Ascending aorta (tissue), 2 donors: ENCODE measurements at places on chromosomes 2 and 18.

GRCh38 chr18:59672235-59672711 lies 24.9 kb downstream of the CCBE1 start:
- DNase-seq: no peak

GRCh38 chr18:48333563-48333962 lies 75.6 kb downstream of the ZBTB7C start:
- no peak for DNase-seq

DNA sequence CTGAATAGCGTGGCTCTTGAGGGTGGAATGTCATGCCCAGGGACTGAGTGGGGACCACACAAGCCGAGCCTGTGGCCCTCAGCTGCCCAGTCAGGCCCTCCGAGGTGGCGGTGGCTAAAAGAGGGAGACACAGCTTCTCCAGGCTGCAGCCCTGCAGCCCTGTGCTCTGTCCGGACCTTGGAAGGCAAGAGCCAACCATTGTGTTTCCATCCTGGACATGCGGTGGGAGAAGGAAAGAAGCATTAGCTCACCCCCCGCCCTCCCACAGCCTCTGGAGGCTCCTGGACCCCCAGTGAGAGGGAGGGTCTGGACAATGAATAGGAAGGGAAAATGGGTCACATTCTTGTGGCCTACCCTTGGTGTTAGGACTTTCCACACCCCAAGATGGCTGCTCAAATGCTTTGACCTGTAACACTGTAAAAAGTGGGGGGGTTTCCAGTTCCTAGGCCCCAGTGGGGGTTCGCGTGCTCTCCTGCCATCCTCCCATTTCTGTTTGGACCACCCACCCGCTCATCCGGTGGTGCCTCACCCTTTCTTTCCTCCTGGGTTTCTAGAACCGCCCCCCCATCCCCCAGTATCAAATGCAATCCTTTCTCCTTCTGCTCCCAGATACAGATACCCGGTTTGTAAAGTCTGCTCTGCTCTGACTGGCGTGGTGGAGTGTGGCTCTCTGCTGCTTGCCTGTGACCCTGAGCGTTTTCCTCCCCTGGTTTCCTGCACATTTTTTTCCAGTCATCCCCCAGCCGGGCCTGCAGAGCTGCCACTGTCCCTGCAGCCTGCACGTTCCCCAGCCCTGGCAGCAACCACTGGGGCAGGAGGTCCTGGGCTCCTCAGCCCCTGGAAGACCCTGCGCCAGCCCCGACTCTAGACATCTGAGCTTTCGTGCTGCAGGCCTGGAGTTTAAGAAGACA lies 36.3 kb upstream of the SMAD7 start:
- no peak for DNase-seq

DNA sequence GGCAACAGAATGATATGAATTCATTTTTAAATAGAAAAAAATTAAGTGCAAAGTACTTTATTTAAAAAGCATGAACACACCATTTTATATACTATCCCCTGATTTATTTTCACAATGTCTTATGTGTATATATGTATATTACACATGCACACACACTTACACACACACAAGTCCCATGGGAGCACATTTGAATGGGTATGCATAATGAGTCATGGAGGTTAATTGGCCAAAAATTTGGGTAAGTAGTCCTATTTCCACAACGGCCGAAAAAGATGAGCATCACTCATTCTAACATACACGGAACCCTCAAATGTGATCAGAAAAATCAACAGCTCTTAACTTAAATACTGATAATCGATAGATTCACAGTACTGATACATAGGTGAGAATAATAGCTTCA lies 97.4 kb upstream of the NABP1 start:
- DNase-seq: no peak

GRCh38 chr2:128308889-128309279 lies 9.8 kb downstream of the HS6ST1 start:
- no peak for DNase-seq

DNA sequence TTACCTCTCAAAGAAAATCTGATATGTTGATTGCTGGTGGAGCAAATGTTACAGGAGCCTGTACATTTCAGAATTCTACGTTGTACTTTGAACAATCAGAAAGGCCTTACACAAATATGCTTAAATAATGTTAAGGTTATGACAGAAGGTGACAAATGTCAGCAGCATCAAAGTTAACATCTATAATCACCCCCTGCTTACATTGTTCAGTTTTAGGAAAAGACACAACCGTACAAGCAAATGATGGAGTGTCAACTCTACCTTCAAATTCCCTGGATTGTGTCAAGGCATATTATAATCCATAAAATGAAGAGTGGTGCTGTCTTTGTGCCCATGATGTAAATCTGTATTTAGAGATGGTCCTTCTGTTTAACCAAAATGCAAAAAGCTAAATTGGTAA lies 465.5 kb downstream of the ARHGAP15 start:
- DNase-seq: no peak

DNA sequence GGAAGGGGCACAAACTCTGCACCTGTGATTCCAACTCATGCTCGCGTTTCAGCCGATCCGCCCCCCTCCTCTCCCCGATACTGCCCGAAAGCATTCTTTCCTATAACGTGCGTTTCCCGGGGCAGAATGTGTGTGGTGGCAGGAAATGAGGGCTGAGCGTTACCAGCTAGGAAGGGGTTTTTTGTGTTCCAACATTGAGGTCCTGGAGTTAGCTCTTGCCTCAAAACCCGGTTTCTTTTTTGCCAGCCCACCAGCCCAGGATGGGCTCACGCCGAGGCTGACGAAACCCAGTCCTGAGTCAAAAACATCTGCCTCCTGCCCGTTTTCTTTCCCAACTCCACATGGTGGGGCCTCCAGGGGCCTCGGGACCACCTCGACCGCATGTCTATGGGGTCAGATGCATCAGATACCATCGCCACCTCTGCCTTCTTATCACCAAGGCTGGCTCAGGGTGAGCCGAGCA lies 113.7 kb upstream of the COPS8 start:
- peak; percentile 58 for DNase-seq
